CD4-positive, alpha-beta T cell treated with Interferon gamma for 1 hour (primary cell): ENCODE measurements at places on chromosomes 1 and 21.
A peak's percentile ranks its signal among the peaks of the same experiment; 100 is the strongest.

GRCh38 chr21:17526776-17527175 lies 13.9 kb downstream of the CXADR start:
- DNase-seq = no peak

DNA sequence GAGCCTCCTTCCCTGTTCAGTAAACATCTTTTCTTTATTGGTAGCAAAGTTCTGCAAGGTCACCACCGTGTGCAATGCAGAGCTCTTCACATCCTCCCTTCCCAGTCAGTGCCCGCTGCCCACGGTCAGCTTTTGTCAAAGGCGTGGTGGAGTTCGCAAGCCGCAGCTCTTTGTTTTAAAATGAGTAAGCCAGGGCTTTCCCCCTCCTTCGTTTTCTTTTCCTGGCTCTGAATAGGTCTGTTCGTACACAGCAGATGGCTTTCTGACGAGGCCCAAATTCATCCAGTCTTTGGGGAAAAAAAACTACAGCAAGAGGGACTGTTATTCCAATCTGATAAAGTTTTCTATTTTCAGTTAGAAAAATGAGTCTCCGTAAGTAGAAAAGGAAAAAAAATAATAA lies 153.2 kb downstream of the LRIG2 start:
- DNase-seq = no peak

- no peak for DNase-seq
Measured at GRCh38 chr1:94612525-94613204, 71.1 kb upstream of the F3 start.

- no peak for DNase-seq
Measured at GRCh38 chr1:225329041-225329440, 98.8 kb downstream of the LBR start.

- DNase-seq = no peak
Measured at GRCh38 chr1:178143730-178144690, 50.1 kb downstream of the RASAL2 start.

GRCh38 chr1:225441314-225442122 lies 13.7 kb upstream of the LBR start:
- no peak for DNase-seq

- DNase-seq = no peak
Measured at GRCh38 chr1:204437796-204438570, 26.4 kb upstream of the PPP1R15B start.

GRCh38 chr1:16165073-16165364 lies 9.2 kb upstream of the EPHA2 start:
- no peak for DNase-seq

DNA sequence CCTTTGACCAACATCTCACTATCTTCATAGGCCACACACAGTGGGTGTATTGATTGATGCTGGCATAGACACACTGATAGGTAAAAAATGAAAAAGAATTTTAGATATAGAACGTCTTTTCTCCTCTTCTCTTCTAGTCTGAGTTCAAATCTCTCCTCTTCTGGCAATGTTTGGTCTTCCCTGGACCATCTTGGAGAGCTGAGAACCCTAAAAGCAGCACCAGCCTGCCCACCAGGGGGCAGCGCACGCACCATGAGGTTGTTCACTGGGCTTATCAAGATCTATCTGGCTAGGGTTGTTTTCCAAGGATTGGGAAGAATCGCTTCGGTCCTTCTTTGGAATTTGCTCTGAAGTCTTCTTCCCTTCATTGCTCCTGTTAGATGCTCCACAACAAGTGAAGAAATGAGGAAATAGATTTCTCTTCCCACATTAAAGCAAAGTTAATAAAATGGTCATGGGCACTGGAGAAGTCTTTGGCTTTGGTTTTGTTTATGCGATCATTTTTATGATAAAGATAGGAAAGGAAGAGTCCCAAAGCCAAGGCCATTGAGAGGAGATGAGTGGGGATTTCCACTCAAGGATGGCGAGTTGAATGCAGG lies 104.0 kb upstream of the OLIG2 start:
- DNase-seq = peak; percentile 18

DNA sequence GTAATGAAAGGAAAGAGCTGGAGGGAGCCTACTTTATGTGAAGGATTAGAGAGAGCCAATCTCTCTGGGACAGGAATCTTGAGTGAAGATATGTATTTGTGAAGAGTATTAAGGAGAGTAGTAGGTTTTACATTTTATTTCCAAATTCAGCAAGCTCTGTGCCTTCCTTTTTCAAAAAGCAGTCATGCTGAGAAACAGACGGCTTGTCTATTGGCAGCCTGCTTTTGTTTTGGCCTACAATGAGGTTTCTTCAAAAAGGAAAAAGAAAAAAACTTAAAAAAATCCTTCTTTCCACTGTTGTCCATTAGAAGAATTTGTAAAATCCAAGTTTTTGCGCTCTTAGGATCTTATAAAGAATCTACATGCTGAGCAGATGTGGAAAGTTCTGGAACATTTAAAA lies 103.6 kb upstream of the PTGFR start:
- DNase-seq = no peak

- DNase-seq = no peak
Measured at GRCh38 chr21:35134309-35134708, 85.2 kb upstream of the RUNX1 start.

GRCh38 chr1:181043025-181043888 lies 9.5 kb downstream of the MR1 start:
- peak; percentile 57 for DNase-seq

DNA sequence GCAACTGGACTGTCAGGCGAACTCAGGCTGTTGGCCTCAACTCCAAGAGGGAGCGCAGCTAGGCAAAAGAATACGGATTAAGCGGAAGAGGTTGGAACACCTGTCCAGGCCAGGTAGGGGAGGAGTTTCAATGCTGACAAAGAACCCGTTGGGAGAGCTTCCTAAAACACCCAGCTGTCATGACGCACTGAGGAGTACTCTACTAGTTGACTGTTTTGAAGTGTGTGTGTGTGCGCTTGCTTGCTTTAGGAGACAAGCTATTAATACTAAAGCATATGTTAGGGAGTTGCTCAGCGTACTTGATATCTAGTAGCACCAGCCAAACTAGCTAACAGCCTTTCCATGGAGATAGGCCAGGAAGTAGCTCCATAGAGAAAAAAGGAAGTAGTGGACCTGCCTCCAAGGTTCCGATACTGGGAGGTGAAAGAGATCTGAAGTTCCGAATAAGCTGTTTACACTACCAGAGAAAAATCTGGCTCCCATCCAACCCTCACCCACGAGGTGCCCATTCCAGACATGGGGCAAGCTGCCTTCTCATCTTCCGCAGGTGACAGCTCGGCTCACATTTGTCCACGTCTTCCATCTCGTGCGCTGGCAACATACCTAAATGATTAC lies 974 bp upstream of the FNBP1L start:
- DNase-seq = no peak

GRCh38 chr1:14617791-14618190 lies 19.3 kb downstream of the KAZN start:
- DNase-seq = no peak

DNA sequence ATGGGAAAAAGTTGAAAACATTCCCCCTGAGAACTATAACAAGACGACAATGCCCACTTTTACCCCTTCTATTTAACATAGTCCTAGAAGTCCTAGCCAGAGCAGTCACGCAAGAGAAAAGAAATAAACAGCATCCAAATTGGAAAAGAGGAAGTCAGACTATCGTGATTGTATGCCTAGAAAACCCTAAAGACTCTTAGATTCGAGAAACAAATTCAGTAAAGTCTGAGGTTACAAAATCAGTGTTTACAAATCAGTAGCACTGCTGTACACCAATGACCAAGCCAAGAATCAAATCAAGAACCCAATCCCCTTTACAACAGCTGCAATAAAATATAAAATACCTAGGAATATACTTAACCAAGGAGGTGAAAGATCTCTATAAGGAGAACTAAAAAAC lies 72.4 kb downstream of the POU2F1 start:
- DNase-seq = no peak

DNA sequence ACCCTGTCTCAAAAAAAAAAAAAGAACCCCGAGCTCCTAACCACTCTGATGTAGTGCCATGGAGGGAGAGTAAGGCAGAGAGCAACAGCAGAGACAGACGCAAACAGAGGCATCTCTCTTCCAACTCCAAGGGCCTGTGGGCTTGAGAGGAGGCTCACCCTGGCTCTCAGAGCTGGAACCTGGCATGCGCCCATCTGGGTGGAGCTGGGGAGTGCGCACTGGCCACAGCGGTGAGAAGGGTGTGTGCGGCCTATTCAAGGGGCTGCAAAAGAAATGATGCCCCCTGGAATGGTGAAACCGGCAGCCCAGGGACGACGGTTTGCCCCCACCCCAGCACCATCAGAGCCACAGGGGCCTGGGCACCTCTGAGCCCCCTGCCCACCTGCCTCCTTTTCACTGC lies 17.6 kb downstream of the COL8A2 start:
- DNase-seq = no peak

DNA sequence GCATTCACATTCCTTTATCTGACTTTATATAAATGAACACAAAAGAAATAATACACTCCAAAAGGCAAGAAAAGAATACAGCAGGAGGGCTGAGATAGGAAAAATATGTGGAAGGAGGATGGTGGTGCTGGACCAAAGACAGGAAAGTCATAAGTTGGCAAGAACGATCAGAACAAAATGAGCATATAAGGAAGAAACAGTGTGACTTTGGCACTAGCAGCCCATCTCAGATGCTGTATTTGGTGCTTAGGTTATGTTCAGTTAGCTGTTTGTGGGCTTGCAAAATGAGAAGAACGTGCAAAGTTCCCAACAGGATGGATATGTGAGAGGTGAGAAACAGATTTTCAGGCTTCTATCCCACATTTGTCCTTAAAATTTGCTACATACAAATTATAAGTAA lies 719.8 kb upstream of the ADGRL4 start:
- no peak for DNase-seq

DNA sequence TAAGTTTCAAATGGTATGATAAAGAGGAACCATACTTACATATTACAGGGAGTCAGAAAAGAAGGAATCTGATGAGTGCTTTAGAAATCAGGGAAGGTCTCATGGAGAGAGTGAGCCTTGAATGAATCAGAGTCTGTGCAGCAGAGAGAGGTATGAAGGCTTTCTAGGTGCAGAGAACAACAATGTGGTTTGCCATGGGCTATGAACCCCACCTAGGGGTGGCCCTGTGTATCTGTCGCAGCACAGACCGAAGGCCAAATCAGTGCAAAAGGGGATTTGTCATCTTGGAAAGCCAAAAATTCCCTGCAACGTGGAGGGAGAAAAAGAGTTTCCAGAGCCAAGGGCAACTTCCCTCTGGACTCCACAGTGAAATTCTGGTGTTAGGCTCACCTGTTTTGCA lies 3.5 kb downstream of the PAPPA2 start:
- no peak for DNase-seq

GRCh38 chr1:149977345-149977744 lies 33.2 kb downstream of the OTUD7B start:
- DNase-seq = no peak

DNA sequence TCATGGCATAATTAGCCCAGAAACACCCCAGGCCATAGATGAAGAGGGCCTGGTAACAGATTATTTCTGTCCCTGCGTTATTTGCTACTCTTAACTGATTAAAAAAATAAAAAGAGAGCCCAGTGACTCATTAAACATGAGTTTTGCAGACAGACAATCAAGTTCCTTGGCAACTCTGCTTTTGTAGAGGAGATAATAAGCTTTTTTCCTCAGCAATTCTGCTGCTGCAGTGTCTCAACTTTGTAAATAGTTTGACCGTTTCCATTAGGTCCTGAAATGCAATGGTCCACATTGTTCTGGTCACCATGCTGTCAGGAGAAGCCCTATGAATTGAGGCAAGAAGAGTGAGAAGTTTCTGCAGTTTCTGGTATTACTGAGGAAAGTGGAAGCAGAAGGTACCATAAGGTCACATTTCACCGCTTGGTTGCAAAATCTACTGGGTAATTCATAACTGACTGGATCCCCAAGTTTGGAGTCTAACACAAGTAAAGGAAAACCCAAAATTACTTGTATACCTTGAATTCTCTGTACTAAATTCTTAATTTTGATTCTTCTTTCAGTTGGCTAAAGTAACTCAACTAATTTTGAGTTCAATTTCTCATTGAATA lies 139.5 kb downstream of the ZZZ3 start:
- no peak for DNase-seq

DNA sequence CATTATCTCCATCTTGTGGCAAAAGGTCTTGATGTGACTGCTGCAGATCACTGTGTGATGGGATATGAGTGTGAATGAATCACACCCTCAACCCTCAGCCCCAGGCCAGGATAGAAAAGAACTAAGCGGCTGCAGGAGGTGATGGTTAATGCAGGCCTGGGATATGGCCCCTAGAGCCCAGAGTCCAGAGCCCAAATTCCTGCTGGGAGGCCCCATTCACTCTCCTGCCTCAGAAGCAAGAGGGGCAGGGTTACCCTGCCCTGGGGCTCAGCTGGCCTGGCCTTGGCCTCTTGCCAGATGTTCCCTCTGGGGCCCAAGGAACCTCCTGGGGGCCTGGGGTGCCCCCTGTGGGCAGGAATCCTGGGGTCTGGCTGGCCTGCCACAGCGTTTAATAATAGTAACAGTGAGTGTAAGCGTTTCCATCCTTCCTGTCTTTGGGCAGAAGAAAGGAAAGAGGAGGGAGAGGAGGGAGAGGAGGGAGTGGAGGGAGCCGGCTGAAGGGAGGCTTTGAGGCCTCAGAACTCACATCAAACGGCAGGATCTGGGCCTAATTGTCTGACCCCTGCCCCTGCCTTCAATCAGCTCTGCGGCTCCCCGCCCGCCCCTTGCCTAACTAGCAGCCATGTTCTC lies 26.2 kb downstream of the DMAP1 start:
- no peak for DNase-seq

- DNase-seq = no peak
Measured at GRCh38 chr1:97047421-97047793, 325.8 kb downstream of the PTBP2 start.

- DNase-seq = no peak
Measured at GRCh38 chr1:51526248-51526647, 7.2 kb upstream of the EPS15 start.

DNA sequence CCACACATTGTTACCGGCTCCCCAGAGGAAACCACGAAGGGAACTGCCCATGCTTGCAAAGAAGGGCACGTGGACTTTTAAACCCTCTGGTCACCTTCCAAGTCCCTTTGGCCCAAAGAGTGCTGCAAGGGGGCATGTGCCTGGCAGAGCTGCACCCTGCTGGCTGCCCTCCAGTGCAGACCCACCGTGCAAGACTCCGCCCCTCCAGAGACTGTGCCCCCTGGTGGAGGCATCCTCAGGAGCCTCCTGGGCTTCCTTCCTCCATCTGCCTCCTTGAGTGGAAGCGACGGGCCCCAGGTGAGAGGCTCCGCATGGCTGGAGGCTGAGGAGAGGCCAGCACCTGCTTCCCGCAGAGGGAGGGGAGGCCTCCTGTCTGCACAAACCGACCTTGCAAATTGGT lies 100.6 kb downstream of the CRYAA start:
- DNase-seq = peak; percentile 25
